ENCODE measurements at places on chromosomes 13 and 19. TPM values are rescaled to one million over a fixed set of nuclear protein-coding genes. Genes with fewer than 3 reads are reported as not detected.

A1BG gene
- 19.9 TPM for total RNA-seq

ATP4B gene
- not detected for total RNA-seq

SHD gene
- total RNA-seq = 5.8 TPM

CD37 gene
- not detected for total RNA-seq

ZSCAN18 gene
- 37.0 TPM for total RNA-seq

ZNF430 gene
- 16.1 TPM for total RNA-seq

CPB2 gene
- total RNA-seq = not detected

ZGLP1 gene
- 4.6 TPM for total RNA-seq

CDX2 gene
- total RNA-seq = not detected

NLRP5 gene
- total RNA-seq = not detected

RPL13A gene
- total RNA-seq = 3,305 TPM

SLC25A42 gene
- total RNA-seq = 4.1 TPM

PLA2G4C gene
- total RNA-seq = 17.5 TPM

NMRK2 gene
- 86.2 TPM for total RNA-seq

ZNF229 gene
- total RNA-seq = 3.0 TPM

Measured in H1 (cell line).